ENCODE measurements at places on chromosomes 5 and 9.

DNA sequence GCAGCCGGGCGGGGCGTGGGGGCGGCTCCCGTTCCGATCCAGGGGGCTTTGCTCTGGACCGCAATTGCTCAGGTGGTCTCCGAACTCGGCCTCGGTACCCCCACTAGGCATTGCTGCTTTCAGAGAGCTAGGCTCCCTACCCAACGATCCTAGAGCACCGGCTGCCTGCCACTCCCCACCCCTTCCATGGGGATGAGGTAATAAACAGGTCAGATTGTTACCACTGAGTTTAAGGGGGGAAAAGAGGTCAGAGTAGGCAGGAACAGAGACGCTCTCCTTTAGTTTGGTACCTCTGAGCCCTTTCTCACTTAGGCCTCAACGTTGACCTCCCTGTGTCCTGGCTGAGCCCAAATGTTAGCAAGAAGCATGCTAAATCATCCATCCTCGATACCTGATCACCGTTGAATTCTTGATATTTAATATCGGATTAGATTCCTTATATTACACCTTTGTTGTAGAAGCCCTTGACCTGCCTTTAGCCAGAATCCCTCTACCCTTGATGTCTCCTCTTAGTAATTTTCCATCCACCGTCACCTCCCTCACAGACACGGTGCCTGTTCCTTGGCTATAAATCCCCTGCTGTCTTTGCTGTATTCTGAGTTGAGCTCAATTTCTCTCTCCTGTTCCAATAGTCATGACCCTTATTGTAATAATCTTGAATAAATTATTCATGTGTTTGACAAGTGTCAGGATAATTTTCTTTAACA lies 588 bp upstream of the PLPP1 start:
- DNase-seq = peak; percentile 77

DNA sequence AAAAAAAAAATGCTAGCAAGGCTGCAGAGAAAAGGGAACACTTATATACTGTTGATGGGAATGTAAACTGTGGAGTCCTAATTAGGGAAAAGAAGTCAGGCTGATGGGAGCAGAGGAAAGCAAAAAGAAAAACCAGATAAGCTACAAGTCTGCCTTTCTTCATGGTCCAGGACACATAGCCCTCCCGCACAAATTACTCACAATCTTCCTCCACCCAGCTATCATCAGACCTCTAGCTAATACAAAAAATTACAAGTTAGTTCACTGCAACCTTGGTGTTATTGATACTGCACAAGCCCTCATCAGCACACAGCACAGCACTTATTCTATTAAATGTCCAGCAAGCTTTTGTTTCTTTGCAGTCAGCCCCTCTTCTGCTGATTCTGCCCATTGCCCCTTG lies 186.0 kb upstream of the ADRA1B start:
- DNase-seq = peak; percentile 36

GRCh38 chr5:130541617-130542221 lies 623.3 kb downstream of the HINT1 start:
- DNase-seq = no peak

DNA sequence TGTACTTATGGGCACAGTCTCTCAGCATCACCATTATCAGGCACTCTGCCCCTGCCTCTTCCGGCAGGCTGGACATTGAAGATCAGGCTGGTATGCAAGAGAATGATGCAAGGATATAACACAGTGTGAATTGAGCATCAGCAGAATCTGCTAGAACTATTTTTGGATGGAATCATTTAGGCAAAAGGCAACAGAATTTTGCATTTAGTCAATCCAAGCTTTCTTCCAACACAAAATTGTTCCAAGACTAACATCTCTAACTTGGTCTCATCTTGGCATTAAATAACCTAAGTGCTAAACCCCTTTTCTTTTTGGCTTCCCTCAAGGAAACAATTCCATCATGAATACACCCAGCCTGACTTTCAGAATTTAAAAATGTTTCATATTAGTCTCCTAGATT lies 339.9 kb downstream of the PRELID2 start:
- no peak for DNase-seq

Measured in kidney glomerular epithelial cell (primary cell).